A673 (cell line): ENCODE measurements at places on chromosomes 11 and 22. TPM values are rescaled to one million over a fixed set of nuclear protein-coding genes. Genes with fewer than 3 reads are reported as not detected.

GRCh38 chr11:67634366-67635230 lies 4.9 kb upstream of the NUDT8 start:
- no peak overlapping the region for H3K27ac ChIP-seq
- H3K4me3 ChIP-seq = no peak overlapping the region
- H3K36me3 ChIP-seq = no peaks in the 10 kb centered on the region
- H3K4me1 ChIP-seq = peaks cover 10% of the 10 kb centered on the region

- H3K36me3 ChIP-seq = no peaks in the 10 kb centered on the region
- H3K4me3 ChIP-seq = no peak overlapping the region
- H3K4me1 ChIP-seq = no peaks in the 10 kb centered on the region
- no peaks in the 10 kb centered on the region for H3K27me3 ChIP-seq
These were observed 13.6 kb downstream of the MUC2 start for GRCh38 chr11:1087961-1088926.

Gene HEPHL1
- not detected in 2 replicates for total RNA-seq

DNA sequence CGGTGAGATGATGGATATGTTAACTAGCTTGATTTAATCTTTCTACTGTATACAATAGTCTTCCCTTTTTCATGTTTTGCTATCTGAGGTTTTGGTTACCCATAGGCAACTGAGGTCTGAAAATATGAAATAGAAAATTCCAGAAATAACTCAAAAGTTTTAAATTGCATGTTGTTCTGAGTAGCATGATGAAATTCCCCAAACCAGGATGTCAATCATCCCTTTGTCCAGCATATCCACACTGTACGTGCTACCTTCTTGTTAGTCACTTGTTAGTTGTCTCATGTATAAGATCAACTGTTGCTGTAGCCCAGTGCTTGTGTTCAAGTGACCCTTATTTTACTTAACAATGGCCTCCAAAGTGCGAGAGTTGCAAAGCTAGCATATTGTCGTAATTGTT lies 21.2 kb upstream of the OR10W1 start:
- no peak overlapping the region for H3K4me3 ChIP-seq
- H3K27ac ChIP-seq = no peak overlapping the region
- DNase-seq = no peak
- no peaks in the 10 kb centered on the region for H3K4me1 ChIP-seq
- H3K27me3 ChIP-seq = no peaks in the 10 kb centered on the region

GRCh38 chr11:71913756-71914526 lies 14.5 kb downstream of the XNDC1N start:
- DNase-seq = no peak
- no peaks in the 10 kb centered on the region for H3K27me3 ChIP-seq
- no peak overlapping the region for H3K27ac ChIP-seq
- H3K4me1 ChIP-seq = no peaks in the 10 kb centered on the region

- H3K4me3 ChIP-seq = no peak overlapping the region
- peak; percentile 55 for DNase-seq
- H3K4me1 ChIP-seq = peaks cover 17% of the 10 kb centered on the region
- H3K36me3 ChIP-seq = no peaks in the 10 kb centered on the region
These were observed 5.0 kb downstream of the CRELD2 start for GRCh38 chr22:49923445-49923844.

DNA sequence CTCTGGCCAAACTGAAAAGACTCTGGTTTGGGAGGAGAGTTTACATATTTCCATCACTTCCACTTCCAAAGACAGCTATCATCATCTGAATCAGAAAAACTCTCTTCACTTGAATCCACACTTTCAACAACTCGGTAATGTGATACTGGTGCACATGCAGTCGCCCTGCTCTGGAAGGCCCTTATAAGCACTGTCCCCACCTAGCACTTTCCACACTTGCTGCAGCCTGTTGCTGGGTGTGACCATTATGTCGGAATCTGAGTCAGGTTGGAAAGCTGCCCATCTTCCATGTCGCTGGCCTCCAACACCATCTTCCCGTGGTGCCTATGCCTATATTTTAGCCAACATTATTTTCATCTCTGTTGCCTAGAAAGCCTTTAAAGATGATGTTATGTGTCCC lies 1.1 kb upstream of the OR10A5 start:
- H3K4me3 ChIP-seq = no peak overlapping the region
- no peak for DNase-seq
- no peaks in the 10 kb centered on the region for H3K4me1 ChIP-seq
- no peaks in the 10 kb centered on the region for H3K27me3 ChIP-seq
- no peak overlapping the region for H3K27ac ChIP-seq
- H3K36me3 ChIP-seq = no peaks in the 10 kb centered on the region

GRCh38 chr11:16805938-16806337 lies 67.5 kb downstream of the C11orf58 start:
- no peaks in the 10 kb centered on the region for H3K4me1 ChIP-seq
- no peaks in the 10 kb centered on the region for H3K27me3 ChIP-seq

DNA sequence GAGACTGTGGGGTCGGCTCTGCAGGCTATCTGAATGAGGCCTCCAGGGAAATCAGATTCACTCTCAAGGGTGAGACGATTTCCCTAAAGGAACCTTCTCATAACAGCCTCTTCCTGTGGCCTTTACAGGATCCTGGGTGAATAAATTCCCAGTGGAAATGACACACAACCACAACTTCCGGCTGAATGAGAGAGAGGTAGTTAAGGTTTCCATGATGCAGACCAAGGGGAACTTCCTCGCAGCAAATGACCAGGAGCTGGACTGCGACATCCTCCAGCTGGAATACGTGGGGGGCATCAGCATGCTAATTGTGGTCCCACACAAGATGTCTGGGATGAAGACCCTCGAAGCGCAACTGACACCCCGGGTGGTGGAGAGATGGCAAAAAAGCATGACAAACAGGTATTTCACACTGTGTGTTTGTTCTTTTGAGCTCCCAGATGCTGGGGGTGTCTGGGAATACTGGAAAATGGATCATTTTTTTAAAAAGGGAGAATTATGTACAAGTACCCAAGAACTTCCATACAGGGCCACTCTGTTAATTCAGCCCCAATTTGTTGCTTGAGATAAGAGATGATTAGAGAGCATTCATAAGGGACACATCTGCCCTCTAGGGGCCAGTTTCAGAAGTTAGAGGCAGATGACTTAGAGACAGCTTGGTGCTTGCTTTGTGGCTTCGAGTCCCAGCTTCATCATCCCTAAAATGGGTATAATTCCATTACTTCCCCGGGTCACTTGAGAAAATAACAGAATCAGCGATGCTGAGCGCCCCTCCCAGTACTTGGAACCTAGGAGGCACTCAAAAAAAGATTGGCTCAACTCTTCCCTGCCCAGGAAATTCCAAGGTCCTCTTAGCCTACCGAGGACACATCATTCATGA lies 10.2 kb downstream of the SERPIND1 start:
- H3K27me3 ChIP-seq = no peaks in the 10 kb centered on the region
- peak overlapping the region; percentile 29 for H3K27ac ChIP-seq
- no peaks in the 10 kb centered on the region for H3K36me3 ChIP-seq
- peak; percentile 88 for DNase-seq
- H3K4me1 ChIP-seq = peaks cover 11% of the 10 kb centered on the region
- no peak overlapping the region for H3K4me3 ChIP-seq

GRCh38 chr11:77580712-77581337 lies 8.9 kb upstream of the AQP11 start:
- H3K4me3 ChIP-seq = no peak overlapping the region
- no peaks in the 10 kb centered on the region for H3K4me1 ChIP-seq
- peak; percentile 53 for DNase-seq
- H3K27me3 ChIP-seq = no peaks in the 10 kb centered on the region
- no peak overlapping the region for H3K27ac ChIP-seq

DNA sequence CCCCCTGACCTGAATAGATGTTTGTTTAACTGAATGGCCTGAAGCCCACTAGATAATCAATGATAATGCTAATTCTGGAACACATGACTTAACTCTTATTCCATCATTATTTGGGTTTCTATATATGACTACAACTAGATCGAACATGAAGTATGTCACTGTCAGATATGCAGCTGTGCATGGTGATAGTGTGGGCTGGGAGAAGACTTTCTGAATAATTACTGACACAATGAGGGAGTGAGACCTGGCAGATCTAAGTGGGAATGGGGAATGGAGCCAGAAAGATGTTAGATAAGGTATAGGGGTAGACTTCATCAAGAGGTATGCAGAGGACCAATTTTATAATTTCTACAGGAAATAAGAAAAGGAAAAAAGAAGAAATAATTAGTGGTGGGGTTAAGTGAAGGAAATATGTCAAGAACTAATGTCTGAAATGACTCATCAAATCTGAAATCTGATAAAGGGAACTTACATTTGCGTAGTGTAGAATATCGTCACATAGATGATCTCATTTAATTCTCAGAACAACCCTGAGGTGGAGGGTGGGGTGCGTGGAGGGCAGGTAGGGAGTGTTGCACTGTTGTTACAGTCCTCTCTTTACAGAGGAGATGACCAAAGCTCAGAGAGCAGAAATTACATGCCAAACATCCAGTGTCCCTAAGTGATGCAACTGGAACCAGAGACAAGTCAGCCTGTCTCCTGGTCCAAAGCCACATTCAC lies 68.2 kb upstream of the EED start:
- H3K27me3 ChIP-seq = no peaks in the 10 kb centered on the region
- no peak overlapping the region for H3K27ac ChIP-seq
- no peaks in the 10 kb centered on the region for H3K4me1 ChIP-seq

DNA sequence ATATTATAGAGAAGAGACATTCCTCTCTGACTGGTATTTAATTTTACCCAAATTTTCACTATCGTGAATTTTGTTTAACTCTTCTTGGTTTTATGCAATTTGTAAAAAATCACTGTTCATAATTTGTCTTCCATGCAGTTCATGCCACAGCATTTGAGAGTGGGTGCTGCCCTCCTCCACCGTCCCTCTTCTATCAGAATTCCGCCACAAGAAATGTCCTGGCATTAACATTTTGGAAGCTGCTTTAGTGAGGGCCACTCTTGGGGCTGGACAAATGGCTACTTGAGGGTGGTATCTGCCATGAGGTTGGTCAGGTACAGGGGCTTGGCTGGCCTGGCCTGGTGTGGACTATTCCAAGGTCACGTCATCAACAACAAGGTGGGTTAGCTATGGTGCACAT lies 68.3 kb upstream of the CLDN5 start:
- no peaks in the 10 kb centered on the region for H3K27me3 ChIP-seq
- peaks cover 2% of the 10 kb centered on the region for H3K4me1 ChIP-seq
- no peak for DNase-seq
- no peaks in the 10 kb centered on the region for H3K36me3 ChIP-seq
- H3K4me3 ChIP-seq = no peak overlapping the region
- no peak overlapping the region for H3K27ac ChIP-seq

Gene DRD2
- 0.39 and 1.2 TPM in 2 replicates for total RNA-seq

GRCh38 chr11:64744544-64745188 lies 724 bp upstream of the RASGRP2 start:
- peak overlapping the region; percentile 58 for H3K4me3 ChIP-seq
- DNase-seq = no peak
- peaks cover 27% of the 10 kb centered on the region for H3K27me3 ChIP-seq
- H3K27ac ChIP-seq = no peak overlapping the region
- H3K4me1 ChIP-seq = peaks cover 27% of the 10 kb centered on the region

GRCh38 chr22:46918197-46918596 lies 155.7 kb downstream of the TBC1D22A start:
- no peak for DNase-seq
- H3K4me3 ChIP-seq = no peak overlapping the region
- no peak overlapping the region for H3K27ac ChIP-seq

DNA sequence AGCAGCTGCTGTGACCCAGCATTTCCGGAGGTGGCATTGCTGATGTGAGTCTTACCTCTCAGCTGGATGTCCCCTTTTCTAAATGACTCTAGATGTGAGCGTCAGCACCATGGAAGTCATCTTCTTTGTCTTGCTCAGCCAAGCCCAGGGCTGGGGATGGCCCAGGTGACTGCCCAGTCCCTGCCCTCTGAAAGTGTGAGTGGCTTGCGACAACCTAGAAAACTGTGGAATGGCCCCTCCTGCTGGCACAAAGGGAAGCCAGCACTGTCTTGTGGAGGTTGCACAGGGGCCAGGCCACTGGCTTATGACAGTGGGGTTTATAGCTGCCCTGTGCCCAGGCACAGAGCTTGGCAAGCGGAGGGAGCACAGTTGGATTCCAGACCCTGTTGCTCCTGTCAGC lies 6.2 kb downstream of the TUB start:
- no peaks in the 10 kb centered on the region for H3K36me3 ChIP-seq
- no peak overlapping the region for H3K4me3 ChIP-seq
- H3K27me3 ChIP-seq = peaks cover 1% of the 10 kb centered on the region
- no peaks in the 10 kb centered on the region for H3K4me1 ChIP-seq
- no peak overlapping the region for H3K27ac ChIP-seq
- no peak for DNase-seq

Gene TEX54
- 0.77 TPM in 1 of 2 replicates, not detected in the other for total RNA-seq

Gene CLDN25
- not detected in 2 replicates for total RNA-seq

Gene C1QTNF5
- 0.31 TPM in 1 of 2 replicates, not detected in the other for total RNA-seq

Gene EIF3D
- 237 and 249 TPM in 2 replicates for total RNA-seq

- H3K4me3 ChIP-seq = no peak overlapping the region
- H3K27me3 ChIP-seq = no peaks in the 10 kb centered on the region
- peaks cover 12% of the 10 kb centered on the region for H3K4me1 ChIP-seq
- H3K27ac ChIP-seq = no peak overlapping the region
These were observed 398.4 kb downstream of the CNTN5 start for GRCh38 chr11:99418927-99419720.

Gene LGR4
- 24.7 and 27.9 TPM in 2 replicates for total RNA-seq

Gene SOX6
- total RNA-seq = 27.5 and 32.1 TPM in 2 replicates

- no peaks in the 10 kb centered on the region for H3K4me1 ChIP-seq
- H3K27ac ChIP-seq = no peak overlapping the region
- H3K27me3 ChIP-seq = no peaks in the 10 kb centered on the region
These were observed 68.9 kb downstream of the C22orf31 start for GRCh38 chr22:28992565-28993356.

- peaks cover 4% of the 10 kb centered on the region for H3K27me3 ChIP-seq
- H3K4me3 ChIP-seq = no peak overlapping the region
- H3K36me3 ChIP-seq = no peaks in the 10 kb centered on the region
- no peak overlapping the region for H3K27ac ChIP-seq
- H3K4me1 ChIP-seq = no peaks in the 10 kb centered on the region
- no peak for DNase-seq
These were observed 21.7 kb downstream of the TENM4 start for GRCh38 chr11:79419120-79419519.

DNA sequence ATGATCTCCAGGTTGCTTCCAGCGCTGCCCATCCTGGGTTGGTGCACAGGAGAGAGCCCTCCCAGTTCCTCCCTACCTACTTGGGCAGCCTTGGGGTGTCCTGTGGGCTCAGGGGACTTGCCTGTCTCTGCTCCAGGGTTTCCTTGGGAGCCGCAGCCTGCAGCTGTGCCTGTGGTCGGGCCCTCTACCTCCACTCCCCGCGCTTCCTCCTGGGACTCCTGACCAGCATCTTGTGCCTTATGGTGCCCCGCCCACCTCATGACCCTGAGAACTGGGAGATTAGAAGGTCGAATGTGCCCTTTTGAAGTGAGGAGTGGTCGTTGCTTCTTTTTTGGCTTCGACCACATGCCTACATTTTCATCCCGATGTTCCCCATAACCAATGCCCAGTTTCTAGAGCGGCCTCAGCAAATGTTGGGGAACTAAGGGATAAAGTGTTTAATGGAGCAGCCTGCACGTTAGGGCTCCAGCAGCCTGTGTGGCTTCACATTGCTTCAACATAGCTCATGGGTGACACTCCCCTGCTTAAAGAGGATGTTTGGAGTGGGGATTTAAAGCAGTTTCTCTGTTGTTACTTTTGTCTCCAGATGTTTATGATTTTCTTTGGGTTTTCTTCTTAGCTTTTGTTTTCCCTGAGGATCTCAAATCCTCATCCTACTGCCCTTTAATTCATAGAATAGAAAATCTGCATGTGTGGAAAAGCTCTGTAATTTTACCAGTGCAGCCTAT lies 248.8 kb downstream of the TBC1D22A start:
- no peaks in the 10 kb centered on the region for H3K4me1 ChIP-seq
- no peaks in the 10 kb centered on the region for H3K36me3 ChIP-seq
- H3K4me3 ChIP-seq = no peak overlapping the region
